ENCODE measurements at places on chromosomes 6 and 20.

DNA sequence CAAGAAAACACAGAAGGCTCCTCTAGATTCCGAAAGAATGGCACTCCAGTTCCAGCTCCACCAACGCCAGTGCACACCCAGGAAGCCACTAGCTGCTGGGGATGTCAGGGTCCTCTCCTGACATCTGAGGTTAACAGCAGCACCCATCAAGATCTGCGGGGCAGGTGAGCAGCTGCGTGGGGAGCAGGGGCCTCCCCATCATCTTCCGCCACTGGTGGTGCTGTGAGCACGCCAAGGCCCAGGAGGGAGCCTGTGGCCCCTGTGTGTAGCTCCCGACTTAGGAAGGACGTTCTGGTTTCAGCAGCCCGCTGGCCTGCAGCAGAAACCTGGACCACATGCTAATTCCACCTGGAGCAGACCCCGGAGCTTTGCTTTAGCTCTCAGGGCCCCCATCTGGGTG lies 386.2 kb downstream of the TAF4 start:
- DNase-seq: no peak

DNA sequence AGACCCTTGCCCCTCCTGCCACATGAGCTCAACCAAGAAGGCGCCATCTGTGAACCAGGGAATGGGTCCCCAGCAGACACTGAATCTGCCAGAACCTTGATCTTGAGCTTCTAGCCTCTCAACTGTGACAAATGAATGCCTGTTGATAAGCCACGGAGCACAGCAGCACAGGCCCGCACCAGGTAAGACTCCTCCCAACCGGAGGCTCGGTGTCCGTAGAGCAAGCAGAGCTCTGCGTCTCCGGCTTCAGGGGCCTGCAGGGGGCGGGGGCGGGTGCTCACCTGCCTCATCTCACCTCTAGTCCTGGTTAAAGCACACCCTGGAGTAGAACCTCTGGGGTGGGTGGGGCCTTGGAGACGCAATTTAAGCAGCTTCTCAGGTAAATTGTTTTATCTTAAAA lies 122.7 kb downstream of the SMOC2 start:
- DNase-seq: no peak

GRCh38 chr20:3678856-3679720 lies 2.7 kb downstream of the ADAM33 start:
- DNase-seq: no peak

DNA sequence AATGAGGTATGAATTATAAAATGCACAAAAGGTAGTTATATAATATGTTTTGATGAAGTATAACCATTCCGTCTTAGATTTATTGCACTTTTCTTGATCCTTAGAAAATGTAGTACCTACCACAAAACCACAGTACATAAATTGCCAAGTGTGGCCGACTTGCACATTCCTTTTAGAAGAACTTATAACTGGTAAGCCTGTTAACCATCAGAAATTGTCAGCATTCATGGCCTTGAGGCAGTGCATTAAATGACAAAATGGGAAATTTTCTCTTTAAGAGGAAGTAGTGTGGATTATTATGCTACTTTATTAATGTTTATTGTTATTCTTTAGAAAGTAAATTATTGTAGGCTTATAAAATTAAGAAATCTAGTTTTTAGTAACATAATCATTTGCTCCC lies 29.6 kb downstream of the TAB2 start:
- DNase-seq: no peak

- DNase-seq: no peak
These were observed 31.0 kb downstream of the OPRM1 start for GRCh38 chr6:154070041-154070440.

Data from kidney glomerular epithelial cell (primary cell).